HT-29 (cell line): ENCODE measurements at places on chromosomes 11 and 22.

DNA sequence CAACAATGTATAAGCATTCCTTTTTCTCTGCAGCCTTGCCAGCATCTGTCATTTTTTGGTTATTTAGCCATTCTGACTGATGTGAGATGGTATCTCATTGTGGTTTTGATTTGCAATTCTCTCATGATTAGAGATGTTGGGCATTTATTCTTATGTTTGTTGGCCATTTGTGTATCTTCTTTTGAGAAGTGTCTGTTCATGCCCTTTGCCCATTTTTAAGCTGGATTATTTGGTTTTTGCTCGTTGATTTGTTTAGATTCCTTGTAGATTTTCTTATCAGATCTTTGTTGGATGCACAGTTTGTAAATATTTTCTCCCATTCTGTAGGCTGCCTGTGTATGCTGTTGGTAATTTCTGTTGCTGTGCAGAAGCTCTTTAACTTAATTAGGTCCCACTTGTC lies 259.6 kb upstream of the SESN3 start:
- DNase-seq: no peak

GRCh38 chr22:41782751-41783150 lies 17.7 kb upstream of the CCDC134 start:
- DNase-seq: no peak

GRCh38 chr11:35812828-35813227 lies 131.0 kb upstream of the LDLRAD3 start:
- no peak for DNase-seq

DNA sequence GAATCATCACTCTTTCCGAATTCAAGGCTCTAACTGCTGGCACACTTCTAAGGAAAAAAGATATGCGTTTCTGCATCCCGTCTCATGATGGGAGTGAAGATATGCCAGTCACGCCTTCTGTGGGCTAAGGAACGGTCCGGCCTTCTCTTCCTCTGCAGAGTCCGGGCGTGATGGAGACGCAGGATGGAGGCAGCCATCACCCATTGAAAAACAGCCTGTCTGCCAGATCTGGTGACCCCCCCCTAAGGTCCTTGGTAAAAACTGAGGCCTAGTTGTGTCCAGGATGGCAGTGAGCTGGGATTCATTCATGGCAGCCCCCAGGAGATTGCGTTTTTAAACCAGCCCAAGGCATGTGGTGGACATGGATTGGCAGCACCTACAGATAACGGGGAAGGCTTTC lies 6.9 kb upstream of the EFCAB6 start:
- DNase-seq: no peak

- DNase-seq: no peak
These were observed 7.3 kb downstream of the PAX6 start for GRCh38 chr11:31803813-31804311.

- DNase-seq: no peak
These were observed 11.7 kb downstream of the MSANTD2 start for GRCh38 chr11:124788521-124788920.

GRCh38 chr11:109970516-109971183 lies 122.5 kb upstream of the ZC3H12C start:
- DNase-seq: no peak

DNA sequence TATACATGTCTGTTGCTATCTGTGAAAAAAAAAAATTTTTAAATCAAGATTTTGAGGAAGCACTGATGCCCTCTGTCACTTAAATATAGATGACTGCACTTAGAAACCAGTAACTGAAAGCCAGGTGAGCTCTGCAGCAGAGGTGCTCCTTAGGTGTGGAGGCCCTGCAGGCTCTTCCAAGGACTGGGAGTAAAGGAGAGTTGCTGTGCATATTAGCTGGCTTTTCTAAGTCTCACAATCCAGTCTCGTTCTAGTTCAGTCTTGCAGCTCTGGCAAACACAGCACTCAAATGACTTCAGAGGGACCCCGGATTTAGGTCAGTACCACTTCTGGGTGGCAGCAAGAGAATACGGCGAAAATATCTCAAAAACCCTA lies 61.0 kb downstream of the LARGE2 start:
- DNase-seq: no peak

GRCh38 chr11:721741-722345 lies 15.8 kb downstream of the EPS8L2 start:
- DNase-seq: no peak

- no peak for DNase-seq
These were observed 16.6 kb upstream of the APOL3 start for GRCh38 chr22:36177160-36177559.

DNA sequence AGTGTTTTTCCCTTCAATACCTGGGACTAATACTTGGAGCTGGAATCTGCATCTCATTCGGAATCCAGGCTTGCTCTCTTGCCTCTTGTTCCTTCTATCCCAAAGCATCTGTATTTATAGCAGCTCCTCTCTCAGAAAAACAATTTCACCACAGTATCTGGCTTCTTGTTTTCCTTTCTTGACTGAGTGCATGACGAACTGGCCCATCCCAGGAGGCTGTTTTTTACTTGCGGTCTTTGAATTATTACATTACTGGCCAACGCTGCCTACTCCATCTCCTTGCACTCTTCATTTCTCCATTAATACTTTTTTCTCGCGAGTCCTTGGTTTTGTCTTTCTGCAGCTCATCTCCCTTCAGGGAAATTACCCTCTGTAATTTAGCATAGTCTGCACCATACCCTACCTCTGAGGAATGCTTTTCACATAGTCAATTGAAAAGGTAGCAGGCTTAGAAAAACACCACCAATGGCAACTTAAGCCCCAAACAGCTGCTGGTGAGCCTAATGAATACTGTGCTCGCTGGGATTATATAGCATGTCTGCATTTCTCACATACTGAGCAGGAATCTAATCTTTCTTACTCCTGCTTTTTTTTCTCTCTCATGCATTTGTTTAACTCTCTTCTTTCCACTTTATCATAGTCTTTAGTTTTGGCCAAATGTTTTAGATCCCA lies 277.4 kb upstream of the SESN3 start:
- no peak for DNase-seq

DNA sequence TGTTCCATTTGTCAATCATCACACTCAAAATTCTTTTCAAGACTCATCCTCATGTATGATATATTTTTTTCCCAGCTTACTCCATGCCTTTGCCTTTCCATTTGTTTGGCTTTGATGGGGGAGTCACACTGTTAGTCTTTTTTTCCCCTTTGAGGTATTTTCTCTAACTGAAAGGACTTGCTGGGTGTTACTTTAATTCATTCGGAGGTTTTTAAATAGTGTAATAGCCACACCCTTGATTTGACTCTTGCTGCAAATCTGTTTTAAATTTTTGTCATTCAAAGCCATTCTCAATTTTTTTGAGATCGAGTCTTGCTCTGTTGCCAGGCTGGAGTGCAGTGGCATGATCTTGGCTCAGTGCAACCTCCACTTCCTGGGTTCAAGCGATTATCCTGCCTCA lies 84.1 kb downstream of the C11orf87 start:
- no peak for DNase-seq

- no peak for DNase-seq
These were observed 33.0 kb downstream of the CCDC34 start for GRCh38 chr11:27329867-27330632.

- DNase-seq: no peak
These were observed 9.8 kb downstream of the IL17REL start for GRCh38 chr22:50002791-50003190.

- DNase-seq: no peak
These were observed 56.0 kb downstream of the USP35 start for GRCh38 chr11:78244546-78245255.

- DNase-seq: peak; percentile 74
These were observed 27.9 kb upstream of the OAF start for GRCh38 chr11:120182790-120183491.

- no peak for DNase-seq
These were observed 7.2 kb downstream of the OSBP2 start for GRCh38 chr22:30701872-30702271.

- peak; percentile 51 for DNase-seq
These were observed 7.5 kb downstream of the ELMOD1 start for GRCh38 chr11:107598225-107599139.

- DNase-seq: no peak
These were observed 33.2 kb downstream of the ADORA2A start for GRCh38 chr22:24460418-24461089.

GRCh38 chr11:116472651-116473050 lies 300.1 kb downstream of the BUD13 start:
- no peak for DNase-seq

DNA sequence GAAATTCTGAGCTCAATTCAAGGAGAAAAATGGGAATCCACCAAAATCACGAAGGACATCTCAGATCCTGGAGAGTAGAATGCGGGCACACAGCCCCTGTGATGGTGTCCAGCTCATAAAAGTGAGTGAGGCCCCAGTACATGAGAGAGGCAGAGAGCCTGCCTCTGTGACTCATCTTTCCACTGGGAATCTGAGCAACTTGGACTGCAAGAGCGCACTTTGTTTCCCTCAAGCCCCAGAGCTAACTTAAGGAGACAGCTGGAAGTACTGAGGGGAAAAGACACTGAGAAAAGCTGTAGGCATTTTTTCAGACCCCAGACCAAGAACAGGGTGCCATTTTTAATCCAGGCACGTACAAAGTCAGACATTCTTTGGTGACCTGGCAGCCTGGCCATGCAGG lies 273.7 kb downstream of the C11orf87 start:
- no peak for DNase-seq

- no peak for DNase-seq
These were observed 6.9 kb downstream of the MCAT start for GRCh38 chr22:43136255-43136654.

GRCh38 chr11:86678296-86678695 lies 5.9 kb upstream of the ME3 start:
- DNase-seq: no peak
